ENCODE measurements at places on chromosomes 11 and 22.
A peak's percentile ranks its signal among the peaks of the same experiment; 100 is the strongest.

DNA sequence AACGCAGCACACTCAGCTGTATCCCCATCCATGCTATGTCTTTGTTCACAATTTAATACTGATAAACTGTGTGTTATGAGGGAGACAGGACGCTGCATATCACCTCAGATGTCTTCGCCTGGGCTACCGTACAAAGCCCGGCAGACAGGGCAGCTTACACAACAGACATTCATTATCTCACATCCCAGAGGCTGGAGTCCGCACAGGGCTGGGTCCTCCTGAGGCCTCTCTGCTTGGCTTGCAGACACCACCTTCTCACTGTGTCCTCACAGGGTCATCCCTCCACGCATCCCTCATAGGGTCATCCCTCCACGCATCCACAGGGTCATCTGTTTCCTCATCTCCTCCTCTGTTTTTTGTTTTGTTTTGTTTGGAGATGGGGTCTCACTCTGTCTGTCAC, 61.2 kb downstream of the SHANK2 start:
- DNase-seq, result no peak

DNA sequence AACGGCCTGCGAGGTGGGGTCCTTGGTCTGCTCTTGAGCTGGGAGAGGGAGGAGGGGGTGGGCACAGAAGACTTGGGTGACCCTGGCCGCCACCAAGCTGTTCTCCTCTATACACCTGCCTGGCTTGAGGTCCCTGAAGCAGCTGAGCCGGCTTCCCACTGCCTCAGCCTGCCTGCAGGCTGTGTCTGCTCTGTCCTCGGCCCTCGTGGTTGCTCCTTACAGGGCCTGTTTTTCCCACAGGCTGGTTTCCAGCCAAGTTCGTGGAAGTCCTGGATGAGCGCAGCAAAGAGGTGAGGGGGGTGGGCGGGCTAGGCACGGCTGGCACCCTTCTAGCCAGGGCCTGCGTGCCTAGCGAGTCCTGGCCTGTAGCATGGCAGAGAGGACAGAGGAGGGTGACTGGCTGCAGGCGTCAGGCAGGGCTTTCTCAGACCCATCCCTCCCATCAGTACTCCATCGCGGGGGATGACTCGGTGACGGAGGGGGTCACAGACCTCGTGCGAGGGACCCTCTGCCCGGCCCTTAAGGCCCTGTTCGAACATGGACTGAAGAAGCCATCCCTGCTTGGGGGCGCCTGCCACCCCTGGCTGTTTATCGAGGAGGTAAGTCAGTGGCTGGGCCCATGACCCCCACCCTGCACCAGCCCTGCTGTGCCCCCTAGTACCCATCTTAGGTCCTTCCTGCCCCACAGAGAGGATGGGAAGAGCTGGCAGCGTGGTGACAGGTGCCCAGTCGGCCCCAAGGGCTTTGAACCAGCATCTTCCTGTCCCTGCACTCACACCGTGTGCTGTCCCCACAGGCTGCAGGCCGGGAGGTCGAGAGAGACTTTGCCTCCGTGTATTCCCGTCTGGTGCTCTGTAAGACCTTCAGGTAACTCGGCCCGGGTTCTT, 37.7 kb downstream of the SGSM3 start:
- no peak for DNase-seq

GRCh38 chr11:26191193-26191592, 140.7 kb upstream of the ANO3 start:
- no peak for DNase-seq

DNA sequence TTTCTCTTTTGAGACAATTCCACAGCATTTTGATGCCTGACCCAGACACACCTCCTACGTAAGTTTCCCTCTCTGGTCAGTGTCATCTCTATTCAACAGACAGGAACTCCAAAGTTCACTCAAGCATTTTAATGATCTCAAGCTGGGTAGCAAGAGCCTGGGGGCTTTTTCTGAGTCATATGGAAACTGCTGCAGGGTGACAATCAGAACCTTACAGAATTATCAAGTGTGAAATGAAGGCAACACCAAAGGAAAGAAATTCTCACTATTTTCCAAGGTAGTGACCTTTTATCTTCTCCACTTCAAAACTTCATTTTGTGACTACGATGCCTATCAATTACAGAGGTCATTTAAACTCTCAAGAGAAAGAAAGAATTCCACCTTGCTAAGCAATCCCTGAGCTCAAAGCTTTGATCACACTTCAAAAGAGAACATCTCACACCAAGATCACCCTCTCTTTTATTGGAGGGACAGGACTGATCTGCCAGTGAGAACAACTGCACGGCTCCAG, 229.0 kb upstream of the ZC3H12C start:
- no peak for DNase-seq

DNA sequence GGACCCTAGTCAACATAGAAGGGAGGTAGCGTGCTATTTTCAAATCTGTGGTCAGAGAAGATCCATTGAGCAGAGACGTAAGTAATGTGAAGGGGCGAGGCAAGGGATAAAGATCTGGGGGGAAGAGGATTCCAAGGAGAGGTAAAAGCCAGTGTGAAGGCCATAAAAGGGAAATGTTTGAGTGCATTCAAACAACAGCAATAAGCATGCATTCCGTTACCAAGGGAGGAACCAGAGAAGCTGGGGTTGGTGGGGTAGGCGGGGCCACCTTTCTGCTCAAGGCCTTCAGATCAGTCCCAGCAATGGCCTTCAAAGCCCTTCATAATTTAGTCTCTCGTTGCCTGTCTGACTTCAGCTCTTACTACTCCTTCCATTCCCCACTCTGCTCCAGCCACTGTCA, 18.4 kb upstream of the SMPD1 start:
- no peak for DNase-seq

- DNase-seq, result no peak
These were observed 50.2 kb downstream of the RPL27A start for GRCh38 chr11:8732748-8733241.

DNA sequence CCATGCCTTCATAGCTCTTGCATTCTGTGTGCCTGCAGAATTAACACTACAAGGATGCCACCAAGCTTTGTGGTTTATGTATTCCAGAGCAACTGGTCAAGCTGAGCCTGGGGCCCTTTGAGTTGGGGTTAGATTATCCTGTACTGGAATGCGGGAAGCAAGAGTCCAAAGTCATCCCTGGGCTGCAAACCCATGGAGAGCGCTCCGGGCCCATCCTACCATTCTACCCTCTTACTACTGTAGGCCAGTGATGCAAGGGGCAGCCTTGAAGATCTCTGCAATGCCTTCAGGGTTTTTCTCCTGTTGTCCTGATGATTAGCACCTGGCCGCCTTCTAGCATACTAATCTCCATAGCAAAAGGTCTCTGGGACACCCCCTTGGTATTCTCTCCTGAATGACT, 51.3 kb downstream of the TUG1 start:
- DNase-seq, result no peak

- no peak for DNase-seq
These were observed 88.5 kb upstream of the SYT13 start for GRCh38 chr11:45374653-45375059.

DNA sequence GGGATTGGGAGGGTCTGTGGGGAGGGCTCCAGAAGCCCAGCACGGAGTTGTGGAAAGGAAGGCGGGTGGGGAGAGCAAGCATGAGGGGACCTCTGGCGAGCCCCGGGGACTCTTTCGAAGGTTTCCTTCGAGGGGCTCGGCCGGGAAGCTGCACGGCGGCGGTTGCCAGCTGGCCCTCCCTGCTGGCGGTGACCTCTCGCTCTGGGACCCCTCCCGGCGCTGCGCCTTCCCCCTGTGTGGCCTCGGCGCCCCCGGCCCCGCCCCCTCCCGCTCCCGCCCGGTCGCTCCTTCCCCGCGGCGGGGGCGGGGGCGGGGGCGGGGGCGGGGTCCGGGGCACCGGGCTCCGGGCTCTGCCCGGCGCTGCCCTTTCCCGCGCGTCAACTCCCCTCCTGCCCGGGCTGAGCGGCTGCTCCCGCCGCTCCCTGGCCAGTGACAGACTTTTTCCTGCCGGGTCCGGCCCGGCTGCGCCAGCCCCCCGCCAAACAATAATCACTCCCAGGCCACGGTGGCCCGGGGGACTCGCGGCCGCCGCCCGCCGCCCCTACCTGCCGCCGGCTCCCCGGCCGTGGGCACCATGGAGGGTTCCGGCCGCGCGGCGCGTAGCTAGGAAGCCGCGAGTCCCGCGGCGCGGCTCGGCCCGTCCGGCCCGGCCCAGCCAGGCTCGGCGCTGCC, 941 bp downstream of the CLCF1 start:
- no peak for DNase-seq

- no peak for DNase-seq
These were observed 29.6 kb upstream of the TBCEL start for GRCh38 chr11:120994091-120994859.

DNA sequence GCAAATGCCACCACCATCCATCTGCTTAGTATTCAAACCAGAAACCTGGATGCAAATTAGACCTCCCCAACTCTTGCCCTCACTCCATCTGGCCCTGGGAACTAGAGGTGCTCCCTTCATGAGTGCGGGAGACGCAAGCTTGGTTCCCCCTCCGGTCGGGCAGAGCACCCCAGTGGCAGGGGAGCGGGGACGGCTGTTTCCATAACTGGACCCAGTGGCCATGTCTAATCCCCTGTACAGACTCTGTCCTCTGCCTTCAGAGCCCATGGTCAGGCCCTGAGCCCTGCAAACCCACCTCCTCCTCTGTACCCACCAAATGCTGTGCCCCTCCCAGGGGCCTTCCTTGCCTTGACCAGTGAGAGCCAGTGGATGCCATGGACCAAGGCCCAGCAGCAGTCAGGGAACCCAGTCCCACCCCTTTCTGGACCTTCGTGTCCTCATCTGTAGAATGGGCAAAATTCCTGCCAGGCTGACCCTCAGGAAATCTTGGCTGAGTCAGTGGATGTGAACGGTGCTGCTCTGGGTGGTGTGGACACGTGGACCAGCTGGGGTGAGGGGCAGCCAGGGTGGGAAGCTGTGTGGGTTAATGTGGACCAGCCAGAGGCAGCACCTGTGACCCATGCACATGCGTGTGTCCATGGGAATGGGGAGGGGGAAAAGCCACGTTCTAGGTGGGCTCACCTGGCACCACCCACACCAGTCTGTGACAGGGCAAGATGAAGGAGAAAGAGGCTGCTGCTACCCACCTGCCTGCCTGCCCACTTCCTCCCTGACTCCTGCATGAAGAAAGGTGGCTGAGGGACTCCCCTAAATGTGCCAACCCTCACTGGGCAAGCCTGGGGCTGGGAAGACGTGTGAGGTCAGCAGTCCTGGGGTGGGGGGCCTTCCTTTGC, 72.8 kb downstream of the LRRC32 start:
- DNase-seq, result no peak

- no peak for DNase-seq
These were observed 121.9 kb downstream of the TBC1D22A start for GRCh38 chr22:46884365-46884764.

- DNase-seq, result no peak
These were observed 1.1 kb upstream of the PELI3 start for GRCh38 chr11:66465373-66466224.

GRCh38 chr11:19511413-19512183, 201.0 kb upstream of the NAV2 start:
- no peak for DNase-seq

DNA sequence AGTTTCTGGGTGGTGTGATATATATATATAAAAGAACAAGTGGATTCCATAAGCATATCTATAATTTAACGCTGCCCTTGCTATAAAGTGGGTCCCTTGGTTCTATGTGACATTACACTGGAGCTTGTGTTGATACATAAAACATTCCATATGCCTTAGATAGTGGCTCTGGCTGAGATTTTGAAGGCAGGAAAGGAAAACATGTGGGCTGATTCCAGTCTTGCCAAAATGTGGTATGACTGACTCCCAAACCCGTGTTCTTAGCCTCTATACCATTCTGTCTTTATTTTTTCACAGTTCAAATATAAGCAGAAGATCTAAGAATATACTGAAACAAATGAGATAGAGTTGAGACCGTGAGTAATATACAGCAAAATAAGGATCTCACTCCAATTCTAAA, 522.8 kb upstream of the LRRC4C start:
- no peak for DNase-seq

DNA sequence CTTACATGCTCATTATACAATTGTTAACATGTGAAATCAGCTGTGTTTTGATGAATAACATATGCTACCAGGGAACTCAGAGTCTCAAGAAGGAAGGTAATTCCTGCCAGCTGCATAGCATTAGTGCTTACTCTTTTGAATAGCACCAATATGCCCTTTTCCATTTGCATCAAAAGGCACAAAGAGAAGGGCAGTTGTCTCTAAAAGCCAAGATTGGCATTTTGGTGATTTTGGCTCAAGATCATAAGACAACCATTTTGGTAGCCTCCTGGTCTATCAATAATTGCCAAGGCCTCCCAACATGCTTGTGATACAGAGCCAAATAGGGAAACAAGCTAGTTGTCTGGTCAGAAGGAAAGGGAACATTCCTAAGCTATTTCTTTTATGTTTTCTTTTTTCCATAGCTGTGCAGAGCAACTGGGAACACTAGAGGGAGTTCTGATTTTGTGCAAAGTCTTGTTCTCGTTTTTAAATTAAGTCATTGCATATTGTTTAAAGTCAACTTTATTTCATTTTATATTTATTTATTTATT, 416.7 kb upstream of the CHORDC1 start:
- DNase-seq, result no peak

DNA sequence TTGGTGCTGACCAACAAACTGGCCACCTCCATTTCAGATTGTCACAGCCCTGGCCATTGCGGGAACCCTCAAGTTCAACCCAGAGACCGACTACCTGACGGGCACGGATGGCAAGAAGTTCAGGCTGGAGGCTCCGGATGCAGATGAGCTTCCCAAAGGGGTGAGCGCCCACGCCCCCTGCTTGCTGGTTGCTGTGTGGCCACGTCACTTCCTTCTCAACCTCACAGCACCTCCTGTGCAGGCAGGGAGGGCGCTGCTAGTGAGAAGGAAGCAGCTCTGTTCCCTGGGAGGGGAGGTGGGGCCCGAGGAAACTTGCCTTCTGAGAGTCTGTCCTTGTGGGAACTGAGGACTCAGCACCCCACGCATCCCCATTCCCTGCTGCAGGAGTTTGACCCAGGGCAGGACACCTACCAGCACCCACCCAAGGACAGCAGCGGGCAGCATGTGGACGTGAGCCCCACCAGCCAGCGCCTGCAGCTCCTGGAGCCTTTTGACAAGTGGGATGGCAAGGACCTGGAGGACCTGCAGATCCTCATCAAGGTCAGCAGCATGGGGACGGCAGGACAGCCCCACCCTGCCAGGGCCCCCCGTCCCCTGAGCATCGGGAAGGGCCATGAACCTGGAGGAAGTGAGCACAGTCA, 19.3 kb downstream of the POLR3H start:
- peak; percentile 54 for DNase-seq

DNA sequence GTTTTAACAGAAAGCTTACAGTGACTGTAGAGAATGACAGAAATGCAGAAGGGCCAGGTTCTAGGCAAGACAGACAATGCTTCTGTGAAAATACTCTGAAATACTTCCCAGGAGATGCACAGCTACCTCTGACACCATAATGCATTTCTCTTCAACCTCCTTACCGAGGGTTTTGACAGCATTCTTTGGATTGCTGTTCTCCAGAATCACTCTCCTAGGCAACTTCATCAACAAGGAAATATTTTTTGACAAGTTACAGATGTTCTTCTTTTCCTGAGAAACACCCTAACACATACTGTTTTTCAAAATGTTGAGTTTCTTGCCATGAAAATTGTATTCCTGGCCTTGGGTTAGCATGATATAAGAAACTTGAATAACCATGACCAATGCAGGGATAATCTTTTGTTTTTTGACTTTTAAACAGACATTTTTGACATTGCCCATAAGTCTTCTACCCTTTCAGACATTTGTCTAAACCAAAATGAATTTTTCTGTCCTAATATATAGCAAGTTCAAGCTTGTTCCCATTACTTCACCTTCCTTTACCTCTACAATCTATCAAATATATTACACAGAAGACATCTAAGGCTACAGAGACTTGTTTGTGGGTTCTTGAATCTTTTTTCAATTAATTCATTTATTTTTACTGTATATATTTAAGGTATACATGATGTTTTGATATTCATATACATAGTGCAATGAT, 108.1 kb downstream of the CCDC34 start:
- no peak for DNase-seq

GRCh38 chr22:44108806-44109385, 71.8 kb upstream of the PARVG start:
- DNase-seq, result no peak
